MCF 10A (cell line): ENCODE measurements at places on chromosomes 5 and 9. TPM values are rescaled to one million over a fixed set of nuclear protein-coding genes. Genes with fewer than 3 reads are reported as not detected.

- H3K4me1 ChIP-seq, result peaks cover 39% of the 10 kb centered on the region
- H3K27ac ChIP-seq, result no peak overlapping the region
- H3K27me3 ChIP-seq, result no peaks in the 10 kb centered on the region
- DNase-seq, result peak; percentile 27
- no peak overlapping the region for H3K4me3 ChIP-seq
Observed at GRCh38 chr5:134468921-134469400, 56.5 kb upstream of the JADE2 start.

DNA sequence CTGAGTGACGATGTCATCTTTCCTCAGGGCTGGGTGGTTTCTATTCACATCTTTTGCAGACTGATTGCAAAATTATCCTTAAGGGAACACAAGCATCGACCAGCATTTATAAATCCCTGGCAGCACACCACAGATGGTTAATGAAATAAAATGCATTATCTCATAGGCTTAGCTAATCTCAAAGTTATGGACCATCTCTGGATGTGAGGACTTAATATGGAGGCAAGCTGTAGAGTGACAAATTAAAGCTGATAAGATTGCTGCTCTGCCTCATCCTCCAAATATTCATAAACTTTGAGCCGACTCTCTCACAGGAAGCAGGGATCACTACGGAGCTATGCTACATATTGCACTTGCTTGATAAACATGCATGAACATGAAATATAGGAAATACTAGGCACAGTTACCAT, 663.2 kb upstream of the RGMB start:
- H3K27ac ChIP-seq, result peak overlapping the region; percentile 13
- H3K4me1 ChIP-seq, result peaks cover 27% of the 10 kb centered on the region
- no peak overlapping the region for H3K4me3 ChIP-seq
- no peaks in the 10 kb centered on the region for H3K27me3 ChIP-seq
- no peaks in the 10 kb centered on the region for H3K36me3 ChIP-seq

DNA sequence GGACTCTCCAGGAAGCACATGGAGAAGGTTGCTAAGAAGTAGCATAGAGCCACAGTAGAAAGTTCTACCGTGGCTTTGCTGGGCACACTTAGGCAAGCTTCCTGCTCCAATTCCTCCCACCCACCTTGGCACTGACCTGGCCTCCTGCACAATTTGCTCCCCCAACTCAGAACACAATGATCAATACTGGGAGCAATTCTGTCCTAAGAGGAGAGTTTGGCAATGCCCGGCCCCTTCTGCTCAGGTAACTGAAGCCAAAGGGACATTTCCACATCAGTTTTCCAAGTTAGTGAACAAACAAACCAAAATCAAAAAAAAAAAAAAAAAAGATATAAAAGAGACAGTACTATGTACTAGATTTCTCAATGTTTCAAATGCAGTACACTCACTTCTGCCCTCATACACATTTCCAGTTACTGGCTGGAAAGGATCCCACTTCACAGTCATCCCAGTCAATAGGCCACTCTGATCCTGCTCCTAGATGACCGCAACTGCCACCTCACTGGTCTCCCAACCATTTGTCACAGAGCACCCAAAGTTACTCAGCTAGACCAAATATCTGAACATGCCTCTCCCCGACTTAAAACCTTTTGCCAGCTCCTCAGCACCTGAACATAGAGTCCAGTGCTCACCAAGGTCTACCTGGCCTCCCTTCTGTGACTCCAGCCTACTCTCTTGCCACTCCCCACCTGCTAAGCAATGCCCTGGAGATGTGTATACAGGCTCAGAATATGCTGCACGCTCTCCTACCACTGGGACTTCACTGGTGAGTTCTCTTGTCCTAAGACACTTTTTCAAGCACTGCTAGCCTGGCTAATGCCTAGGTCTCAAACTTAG, 21.3 kb downstream of the ABCA1 start:
- H3K27ac ChIP-seq, result peak overlapping the region; percentile 37
- H3K27me3 ChIP-seq, result no peaks in the 10 kb centered on the region
- no peak overlapping the region for H3K4me3 ChIP-seq
- peaks cover 16% of the 10 kb centered on the region for H3K4me1 ChIP-seq
- H3K36me3 ChIP-seq, result no peaks in the 10 kb centered on the region

DNA sequence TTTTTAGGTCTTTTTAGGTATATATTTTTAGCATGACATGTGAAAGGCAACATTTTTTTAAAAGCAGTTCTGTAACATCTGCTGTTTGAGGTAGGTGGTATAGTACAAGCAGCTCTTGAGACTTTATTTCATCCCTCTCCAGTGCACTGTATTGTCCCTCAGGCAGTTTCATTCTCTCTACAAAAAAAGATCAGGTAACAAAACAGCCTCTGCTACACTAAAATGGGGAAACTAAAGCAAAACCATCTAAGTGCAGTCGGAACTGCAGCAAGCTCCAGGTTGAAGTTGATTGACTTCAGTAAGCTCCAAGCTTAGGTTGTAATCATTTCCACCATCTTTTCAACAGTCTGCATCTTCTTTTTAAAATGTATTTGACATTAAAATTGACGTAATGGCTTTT, 195.6 kb downstream of the DEPDC1B start:
- H3K27me3 ChIP-seq, result peaks cover 63% of the 10 kb centered on the region
- H3K4me1 ChIP-seq, result no peaks in the 10 kb centered on the region
- H3K27ac ChIP-seq, result no peak overlapping the region
- DNase-seq, result no peak
- H3K4me3 ChIP-seq, result no peak overlapping the region

DNA sequence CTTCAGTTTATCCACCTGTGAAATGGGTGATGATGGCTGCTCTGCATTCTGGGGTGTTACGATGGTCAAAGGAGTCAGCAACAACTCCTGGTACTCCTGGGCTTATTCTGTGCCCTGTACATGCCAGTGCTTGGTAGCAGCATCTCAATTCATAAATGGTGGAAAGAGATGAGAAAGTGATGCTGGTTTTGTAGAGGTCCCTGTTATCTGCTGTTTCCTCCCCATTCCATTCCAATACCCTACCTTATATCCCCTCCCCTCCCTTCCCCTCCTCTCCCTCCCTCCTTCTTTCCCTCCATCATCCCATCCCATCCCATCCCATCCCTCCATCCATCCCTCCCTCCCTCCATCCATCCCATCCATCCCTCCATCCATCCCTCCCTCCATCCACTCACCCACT, 19.1 kb downstream of the BOD1 start:
- H3K27me3 ChIP-seq, result no peaks in the 10 kb centered on the region
- H3K4me1 ChIP-seq, result peaks cover 3% of the 10 kb centered on the region
- H3K36me3 ChIP-seq, result peaks cover 23% of the 10 kb centered on the region
- H3K4me3 ChIP-seq, result no peak overlapping the region
- no peak overlapping the region for H3K27ac ChIP-seq

DNA sequence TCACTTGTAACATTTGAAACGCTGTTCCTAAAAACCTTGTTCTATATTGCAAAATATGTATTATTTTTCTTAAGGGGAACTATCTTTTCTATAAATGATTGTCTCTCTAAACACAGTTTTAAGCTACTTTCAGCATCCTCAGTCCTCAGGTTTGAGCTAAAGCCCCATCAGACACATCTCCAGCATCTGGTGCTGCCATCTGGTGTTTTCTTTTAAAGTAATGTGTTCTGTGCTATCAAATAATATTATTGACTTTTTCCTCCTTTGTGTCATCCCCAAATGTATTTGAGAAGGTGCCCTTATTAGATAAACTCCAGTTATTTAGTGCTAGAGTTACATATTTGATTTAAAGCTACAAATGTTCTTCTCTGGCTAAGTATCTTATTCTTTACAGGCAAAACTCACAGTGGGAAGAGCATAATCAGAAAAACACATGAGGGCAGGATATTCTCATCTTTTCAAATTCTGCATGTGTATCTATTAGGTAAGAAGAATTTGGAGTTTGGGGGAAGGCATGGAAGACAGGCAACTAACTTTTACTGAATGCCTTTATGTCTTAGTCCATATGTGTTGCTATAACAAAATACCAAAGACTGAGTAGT, 27.5 kb downstream of the ZNF474 start:
- DNase-seq, result peak; percentile 73
- H3K36me3 ChIP-seq, result no peaks in the 10 kb centered on the region
- no peak overlapping the region for H3K27ac ChIP-seq
- no peak overlapping the region for H3K4me3 ChIP-seq

- H3K4me1 ChIP-seq, result peaks cover 16% of the 10 kb centered on the region
Observed at GRCh38 chr5:38538161-38538560, 18.3 kb downstream of the LIFR start.

GRCh38 chr9:20981486-20981885, 50.0 kb downstream of the HACD4 start:
- no peaks in the 10 kb centered on the region for H3K27me3 ChIP-seq
- peaks cover 13% of the 10 kb centered on the region for H3K4me1 ChIP-seq
- peak; percentile 49 for DNase-seq

DNA sequence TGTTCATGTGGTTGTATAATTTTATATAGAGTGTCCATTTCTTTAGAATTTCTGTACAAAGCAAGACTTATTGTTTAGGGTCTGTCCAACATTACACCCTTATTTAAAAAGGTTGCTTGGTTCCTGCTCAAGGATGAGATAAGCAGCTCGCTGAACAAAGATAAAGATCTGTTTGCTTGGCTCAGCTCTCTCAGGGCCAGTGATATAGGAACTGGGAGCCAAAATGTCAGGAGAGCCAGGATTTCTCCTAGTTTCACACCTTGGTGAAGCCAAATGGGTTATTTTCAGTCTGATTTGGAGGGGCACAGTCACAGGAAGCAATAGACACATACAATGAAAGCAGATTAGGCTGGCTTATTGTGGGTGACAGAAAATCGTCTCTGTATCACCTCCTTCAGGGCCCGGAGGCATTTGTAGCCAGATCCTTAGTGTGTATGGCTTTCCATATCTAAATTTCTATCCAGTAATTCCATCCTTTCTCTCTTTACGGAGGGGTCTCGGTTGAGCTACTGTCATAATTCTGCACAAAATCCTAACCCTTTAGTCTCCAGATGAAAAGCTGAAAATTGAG, 396.4 kb downstream of the TMEM232 start:
- no peaks in the 10 kb centered on the region for H3K36me3 ChIP-seq
- H3K4me3 ChIP-seq, result no peak overlapping the region
- no peak overlapping the region for H3K27ac ChIP-seq
- DNase-seq, result no peak

DNA sequence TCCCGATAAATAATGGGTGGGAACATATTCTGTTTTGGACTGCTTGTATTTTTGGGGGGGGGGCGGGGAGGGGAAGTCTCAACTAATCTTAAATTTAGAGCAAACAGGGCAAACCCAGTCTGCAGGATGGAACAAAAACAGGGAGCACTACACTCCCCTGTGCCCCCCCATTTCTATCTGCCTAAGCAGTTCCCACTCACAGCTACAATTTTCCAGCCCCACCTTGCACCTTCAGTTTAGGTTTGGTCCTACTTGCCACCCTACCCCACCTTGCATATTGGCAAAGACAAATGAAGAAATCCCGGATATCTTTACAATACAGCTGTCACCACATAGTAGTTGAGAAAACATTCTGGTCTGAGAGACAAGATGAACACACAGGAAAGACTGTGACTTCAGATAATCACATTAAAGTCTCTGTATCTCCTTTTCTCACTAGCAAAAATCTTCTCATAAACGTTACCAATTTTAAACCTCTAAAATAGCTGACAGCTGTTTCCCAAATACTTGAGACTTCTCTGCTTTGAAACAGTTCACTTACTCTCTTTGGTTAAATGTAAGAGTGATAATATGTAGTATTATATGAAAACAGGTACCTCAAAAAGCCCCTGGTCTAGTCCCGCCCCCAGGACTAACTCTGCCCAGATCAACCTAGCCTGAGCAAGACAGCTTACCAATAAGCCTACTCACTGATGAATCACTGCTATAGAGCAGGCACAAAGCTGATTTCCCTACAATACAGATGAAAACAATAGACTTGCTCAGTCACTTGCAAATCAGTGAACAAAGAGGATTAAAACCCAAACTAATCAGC, 5.2 kb upstream of the RAPGEF6 start:
- peaks cover 6% of the 10 kb centered on the region for H3K4me1 ChIP-seq
- no peaks in the 10 kb centered on the region for H3K27me3 ChIP-seq
- H3K36me3 ChIP-seq, result peaks cover 29% of the 10 kb centered on the region
- H3K4me3 ChIP-seq, result no peak overlapping the region
- H3K27ac ChIP-seq, result no peak overlapping the region

DNA sequence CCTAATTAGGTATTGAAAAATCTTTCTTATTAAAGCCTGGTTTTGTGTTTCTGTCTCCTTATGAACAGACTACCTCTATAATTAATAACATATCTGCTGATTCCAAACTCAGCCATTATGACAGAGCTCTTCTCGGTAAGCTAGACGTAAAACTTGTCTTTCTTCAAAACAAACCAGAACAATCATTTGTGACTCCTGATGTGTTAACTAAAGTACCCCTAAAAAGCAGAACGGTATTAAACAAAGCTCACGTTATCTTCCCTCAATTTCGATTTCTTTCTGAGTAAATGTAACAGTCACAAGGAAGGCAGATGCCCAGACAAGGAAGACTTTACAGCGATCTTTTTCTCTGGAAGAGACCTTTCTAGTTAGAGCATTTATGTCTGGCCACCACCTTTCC, 1.8 kb downstream of the SEMA5A start:
- no peaks in the 10 kb centered on the region for H3K27me3 ChIP-seq
- peak overlapping the region; percentile 69 for H3K4me3 ChIP-seq
- DNase-seq, result no peak
- H3K36me3 ChIP-seq, result no peaks in the 10 kb centered on the region

- H3K27ac ChIP-seq, result peak overlapping the region; percentile 46
- DNase-seq, result peak; percentile 56
- peaks cover 10% of the 10 kb centered on the region for H3K4me1 ChIP-seq
- H3K27me3 ChIP-seq, result no peaks in the 10 kb centered on the region
- peaks cover 4% of the 10 kb centered on the region for H3K36me3 ChIP-seq
Observed at GRCh38 chr5:20649966-20650365, 662.0 kb upstream of the CDH18 start.

GRCh38 chr5:148897842-148898241, 71.4 kb downstream of the ADRB2 start:
- H3K4me1 ChIP-seq, result no peaks in the 10 kb centered on the region
- no peak for DNase-seq
- H3K36me3 ChIP-seq, result no peaks in the 10 kb centered on the region

DNA sequence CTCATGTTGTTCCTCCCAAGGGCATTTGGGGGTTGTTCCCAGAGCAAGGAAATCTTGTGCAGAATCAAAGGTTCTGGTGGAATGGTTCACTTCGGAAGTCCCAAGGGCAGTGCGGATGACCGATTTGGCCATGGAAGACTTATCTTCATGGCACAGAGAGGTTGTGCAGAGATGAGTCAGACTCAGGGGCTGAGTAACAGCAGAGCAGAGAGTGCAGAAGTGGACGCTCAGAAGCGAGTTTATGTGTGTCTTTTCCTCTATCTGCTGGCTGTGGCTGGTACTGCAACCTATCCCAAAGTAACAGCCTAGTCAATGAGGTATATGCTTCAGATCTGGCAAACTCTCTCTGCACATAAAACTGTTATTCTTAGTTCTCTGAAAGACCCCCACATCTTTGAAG, 118.1 kb downstream of the DPYSL3 start:
- no peaks in the 10 kb centered on the region for H3K36me3 ChIP-seq
- H3K4me3 ChIP-seq, result no peak overlapping the region
- H3K27me3 ChIP-seq, result no peaks in the 10 kb centered on the region
- no peaks in the 10 kb centered on the region for H3K4me1 ChIP-seq

- no peak for DNase-seq
- peak overlapping the region; percentile 63 for H3K4me3 ChIP-seq
- no peak overlapping the region for H3K27ac ChIP-seq
- no peaks in the 10 kb centered on the region for H3K4me1 ChIP-seq
- H3K36me3 ChIP-seq, result no peaks in the 10 kb centered on the region
Observed at GRCh38 chr9:97502222-97502983, 937 bp downstream of the TMOD1 start.

- no peak overlapping the region for H3K4me3 ChIP-seq
- no peaks in the 10 kb centered on the region for H3K4me1 ChIP-seq
- DNase-seq, result no peak
Observed at GRCh38 chr5:24141046-24141445, 503.7 kb downstream of the CDH10 start.

Gene EIF4E1B
- not detected in 2 replicates for total RNA-seq

Gene OR1Q1
- total RNA-seq, result not detected in 2 replicates

Gene OBP2B
- not detected in 2 replicates for total RNA-seq

Gene LECT2
- not detected in 2 replicates for total RNA-seq

Gene HSPA9
- total RNA-seq, result 1,057 and 1,102 TPM in 2 replicates
